Astrocyte (in vitro differentiated cells and primary cell): ENCODE measurements at places on chromosomes 3 and 15.

GRCh38 chr3:130854208-130854864 is 39.5 kb upstream of the ATP2C1 start:
- no peaks in the 10 kb centered on the region for H3K36me3 ChIP-seq
- peaks cover 6% of the 10 kb centered on the region for H3K4me1 ChIP-seq
- H3K27me3 ChIP-seq: no peaks in the 10 kb centered on the region
- H3K27ac ChIP-seq: no peak overlapping the region

- H3K27me3 ChIP-seq: no peaks in the 10 kb centered on the region
- no peak for DNase-seq
- H3K27ac ChIP-seq: no peak overlapping the region
- no peaks in the 10 kb centered on the region for H3K4me1 ChIP-seq
Observed at GRCh38 chr3:144109944-144110343, 138.3 kb downstream of the DIPK2A start.

DNA sequence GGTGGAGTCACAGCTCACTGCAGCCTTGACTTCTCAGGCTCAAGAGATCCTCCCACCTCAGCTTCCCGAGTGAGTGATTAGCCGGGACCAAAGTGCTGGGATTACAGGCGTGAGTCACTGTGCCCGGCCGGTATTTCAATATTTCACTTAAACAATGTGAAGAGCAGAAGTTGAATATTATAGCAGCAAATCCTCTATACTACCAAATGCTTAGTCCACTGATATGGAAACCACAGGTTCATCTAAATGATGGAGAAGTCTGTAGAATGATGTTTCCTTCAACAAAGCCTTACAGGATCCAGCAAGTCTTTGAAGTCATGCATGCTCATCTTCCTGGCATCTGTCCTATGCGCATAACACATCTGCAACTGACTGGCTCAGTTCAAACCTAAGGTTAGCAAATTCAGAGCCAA is 20.3 kb upstream of the UACA start:
- DNase-seq: peak; percentile 75
- H3K4me1 ChIP-seq: peaks cover 24% of the 10 kb centered on the region
- H3K27me3 ChIP-seq: no peaks in the 10 kb centered on the region
- H3K27ac ChIP-seq: no peak overlapping the region

DNA sequence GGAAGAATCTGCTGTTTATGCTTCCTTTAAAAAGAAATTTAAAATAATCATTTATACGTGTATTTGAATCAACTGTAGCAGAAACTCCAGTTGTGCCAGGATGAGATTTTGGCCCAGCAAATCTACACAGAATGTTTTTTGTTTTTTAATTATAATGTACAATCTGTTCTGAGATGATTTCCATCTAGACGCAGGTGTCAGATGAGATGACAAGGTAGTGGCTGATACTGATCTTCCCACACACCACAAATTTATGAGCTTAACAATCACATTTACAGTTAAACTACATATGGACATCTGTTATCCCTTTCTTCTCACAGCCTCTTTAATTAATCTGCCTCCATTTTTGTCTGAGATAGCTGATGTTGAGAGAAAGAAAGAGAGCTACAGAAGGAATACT is 23.6 kb downstream of the DCLK3 start:
- H3K27ac ChIP-seq: no peak overlapping the region
- DNase-seq: no peak
- H3K27me3 ChIP-seq: peaks cover 2% of the 10 kb centered on the region
- no peaks in the 10 kb centered on the region for H3K4me1 ChIP-seq
- no peak overlapping the region for H3K4me3 ChIP-seq

- H3K27ac ChIP-seq: no peak overlapping the region
- no peaks in the 10 kb centered on the region for H3K27me3 ChIP-seq
- H3K4me1 ChIP-seq: no peaks in the 10 kb centered on the region
- H3K36me3 ChIP-seq: no peaks in the 10 kb centered on the region
- no peak for DNase-seq
Observed at GRCh38 chr3:70621451-70621850, 309.0 kb upstream of the MDFIC2 start.

DNA sequence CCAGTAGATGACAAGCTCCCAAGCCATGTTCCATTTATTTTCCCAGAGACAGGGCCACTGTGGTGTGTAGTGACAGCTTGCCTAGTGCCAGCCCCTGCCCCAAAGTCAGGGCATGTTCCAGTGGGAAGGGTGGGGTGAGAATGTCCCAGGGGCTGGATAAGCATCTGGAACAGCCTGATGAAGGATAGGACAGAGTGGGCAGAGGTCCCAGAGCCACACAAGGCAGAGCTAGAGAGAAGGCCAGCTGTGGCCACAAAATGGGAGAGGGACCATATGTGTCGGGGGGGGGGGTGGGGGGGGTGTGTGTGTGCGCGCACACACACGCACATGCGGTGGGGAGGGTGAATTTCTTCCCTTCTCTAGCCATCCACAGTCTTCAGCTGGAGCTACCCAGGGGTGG is 27.0 kb upstream of the TSPAN3 start:
- H3K27me3 ChIP-seq: no peaks in the 10 kb centered on the region
- no peak overlapping the region for H3K4me3 ChIP-seq
- H3K27ac ChIP-seq: no peak overlapping the region

DNA sequence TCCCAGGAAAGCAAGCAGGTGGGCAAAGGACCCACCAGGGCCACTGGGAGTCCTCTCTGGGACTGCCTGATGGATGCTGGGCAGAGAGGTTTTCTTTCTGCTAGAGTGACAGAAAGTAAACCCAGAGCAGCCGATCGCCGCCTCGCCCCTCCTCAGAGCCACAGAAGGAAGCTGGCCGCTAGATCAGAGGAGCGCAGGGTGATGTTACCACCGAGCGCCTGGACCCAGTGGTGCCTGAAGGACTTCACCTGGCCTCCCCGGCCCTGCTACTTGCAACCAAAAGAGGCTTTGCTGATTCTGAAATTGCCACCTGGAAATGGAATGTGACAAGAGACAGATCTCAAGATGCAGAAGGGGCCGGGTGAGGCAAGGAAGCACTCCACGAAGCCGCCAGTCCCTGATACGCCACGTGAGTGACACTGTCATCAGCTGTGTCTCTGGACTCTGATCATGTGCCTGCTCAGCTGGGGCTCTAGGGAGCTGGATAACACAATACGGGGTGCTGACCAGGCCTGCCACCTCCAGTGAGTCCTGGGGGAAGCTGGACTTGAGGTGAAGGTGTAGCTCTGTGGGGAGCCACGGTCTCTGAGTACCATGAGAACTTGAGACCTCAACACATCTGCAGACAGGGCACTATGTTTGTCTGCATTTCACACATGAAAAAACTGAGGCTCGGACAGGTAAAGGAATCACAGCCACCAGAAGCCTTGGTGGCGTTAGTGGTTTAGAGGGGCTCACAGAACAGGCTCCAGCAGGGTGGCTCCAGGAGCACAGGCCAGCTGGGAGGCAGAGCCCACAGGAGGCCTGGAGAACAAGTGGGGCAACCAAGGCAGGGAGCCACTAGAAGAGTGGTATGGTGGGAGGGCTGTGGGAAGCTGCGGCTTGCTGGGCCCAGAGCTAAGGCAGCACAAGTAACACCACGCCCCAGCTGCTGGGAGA is 137.9 kb upstream of the PRR20G start:
- H3K4me3 ChIP-seq: no peak overlapping the region
- H3K4me1 ChIP-seq: no peaks in the 10 kb centered on the region
- no peaks in the 10 kb centered on the region for H3K36me3 ChIP-seq
- peaks cover 48% of the 10 kb centered on the region for H3K27me3 ChIP-seq
- no peak for DNase-seq

GRCh38 chr3:4292301-4292700 is 10.9 kb upstream of the SETMAR start:
- H3K4me1 ChIP-seq: no peaks in the 10 kb centered on the region
- DNase-seq: no peak
- H3K36me3 ChIP-seq: no peaks in the 10 kb centered on the region
- peaks cover 2% of the 10 kb centered on the region for H3K27me3 ChIP-seq

DNA sequence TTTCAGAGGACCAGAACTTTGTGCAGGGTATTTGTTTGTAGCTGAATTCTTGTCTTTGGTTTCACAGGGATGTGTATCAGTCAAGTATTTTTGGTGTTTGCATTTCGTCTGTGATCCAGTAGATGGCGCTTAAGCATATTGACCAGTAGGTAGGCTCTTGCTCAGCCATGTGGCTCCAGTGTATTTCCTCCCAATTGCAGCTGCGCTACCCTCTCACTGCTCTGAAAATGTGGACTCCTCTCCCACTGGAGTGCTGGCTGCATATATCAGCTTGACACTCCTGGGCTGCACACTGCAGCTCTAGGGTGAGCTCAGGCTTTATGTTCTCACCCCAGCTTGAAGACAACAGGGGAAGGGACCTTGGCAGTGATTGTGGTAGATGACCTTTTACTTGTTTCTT is 1264.3 kb upstream of the ALCAM start:
- H3K27ac ChIP-seq: no peak overlapping the region
- H3K27me3 ChIP-seq: no peaks in the 10 kb centered on the region
- H3K4me3 ChIP-seq: no peak overlapping the region
- DNase-seq: peak; percentile 30
